Kidney (tissue), 22 donors: ENCODE measurements at places on chromosomes 13 and 19. TPM values are rescaled to one million over a fixed set of nuclear protein-coding genes. Genes with fewer than 3 reads are reported as not detected.

SERTAD3 gene
- 38.4 TPM for total RNA-seq

DNA sequence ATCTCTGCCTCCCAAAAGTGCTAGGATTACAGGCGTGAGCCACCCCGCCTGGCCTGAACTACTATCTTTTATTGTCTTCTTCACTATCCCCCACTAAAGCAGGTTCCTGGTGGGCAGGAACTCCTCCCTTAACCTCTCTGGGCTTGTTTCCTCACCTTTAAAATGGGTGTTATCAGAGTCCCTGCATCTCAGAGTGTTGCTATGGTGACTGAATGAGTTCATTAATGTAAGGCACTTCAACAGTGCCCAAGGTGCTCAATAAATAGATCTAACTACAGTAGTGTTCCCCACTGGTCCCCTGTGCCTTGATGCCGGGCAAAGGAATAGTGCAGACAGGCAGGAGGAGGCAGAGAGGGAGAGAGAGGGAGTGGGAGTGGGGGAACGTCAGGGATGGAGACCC, 20.5 kb downstream of the CCDC97 start:
- no peaks in the 10 kb centered on the region for H3K27me3 ChIP-seq
- H3K27ac ChIP-seq, result no peak overlapping the region
- peaks cover 19% of the 10 kb centered on the region for H3K4me1 ChIP-seq
- no peak for DNase-seq
- no peaks in the 10 kb centered on the region for H3K36me3 ChIP-seq

ATP13A1 gene
- 78.1 TPM for total RNA-seq

GRCh38 chr13:42396501-42396900, 124.5 kb downstream of the AKAP11 start:
- H3K27me3 ChIP-seq, result no peaks in the 10 kb centered on the region
- H3K36me3 ChIP-seq, result no peaks in the 10 kb centered on the region
- no peaks in the 10 kb centered on the region for H3K4me1 ChIP-seq
- peak; percentile 70 for DNase-seq
- no peak overlapping the region for H3K4me3 ChIP-seq
- no peak overlapping the region for H3K27ac ChIP-seq

- no peak overlapping the region for H3K27ac ChIP-seq
- H3K4me3 ChIP-seq, result no peak overlapping the region
- no peak for DNase-seq
- H3K36me3 ChIP-seq, result no peaks in the 10 kb centered on the region
- H3K27me3 ChIP-seq, result no peaks in the 10 kb centered on the region
Observed at GRCh38 chr13:51207881-51208280, 14.3 kb upstream of the FAM124A start.

GRCh38 chr13:72586518-72586917, 140.9 kb downstream of the MZT1 start:
- H3K27me3 ChIP-seq, result no peaks in the 10 kb centered on the region
- H3K36me3 ChIP-seq, result no peaks in the 10 kb centered on the region

DNA sequence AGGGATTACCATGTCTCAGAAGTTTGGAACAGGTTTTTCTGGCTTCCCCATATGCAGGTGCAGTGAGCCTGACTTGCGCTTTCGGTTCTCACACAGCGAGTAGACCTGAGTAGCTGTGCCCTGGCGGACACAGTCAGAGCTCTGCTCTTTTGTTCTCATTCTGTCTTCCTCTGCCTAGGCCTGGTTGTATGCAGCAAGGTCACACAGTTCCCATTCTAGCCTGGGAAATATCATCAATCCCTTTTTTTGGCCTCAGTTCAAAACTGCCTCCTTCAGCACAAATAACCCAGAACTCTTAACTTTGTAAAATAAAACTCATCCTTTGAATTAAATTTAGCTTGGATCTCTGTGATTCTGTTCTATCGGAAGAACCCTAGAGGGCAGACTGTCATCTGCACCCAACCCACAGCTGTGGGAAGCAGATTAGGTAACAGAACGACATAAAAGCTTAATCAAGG, 10.2 kb downstream of the OXGR1 start:
- DNase-seq, result peak; percentile 52
- H3K36me3 ChIP-seq, result no peaks in the 10 kb centered on the region
- H3K27ac ChIP-seq, result no peak overlapping the region
- no peaks in the 10 kb centered on the region for H3K4me1 ChIP-seq
- no peaks in the 10 kb centered on the region for H3K27me3 ChIP-seq

CABP5 gene
- total RNA-seq, result not detected

- H3K27ac ChIP-seq, result no peak overlapping the region
- no peaks in the 10 kb centered on the region for H3K4me1 ChIP-seq
- H3K36me3 ChIP-seq, result no peaks in the 10 kb centered on the region
- DNase-seq, result no peak
- no peak overlapping the region for H3K4me3 ChIP-seq
- no peaks in the 10 kb centered on the region for H3K27me3 ChIP-seq
Observed at GRCh38 chr13:46874006-46874405, 22.8 kb downstream of the HTR2A start.

GRCh38 chr19:53007606-53008005, 6.1 kb upstream of the ERVV-1 start:
- DNase-seq, result no peak
- no peak overlapping the region for H3K4me3 ChIP-seq
- H3K4me1 ChIP-seq, result no peaks in the 10 kb centered on the region
- no peaks in the 10 kb centered on the region for H3K27me3 ChIP-seq
- H3K36me3 ChIP-seq, result no peaks in the 10 kb centered on the region

DNA sequence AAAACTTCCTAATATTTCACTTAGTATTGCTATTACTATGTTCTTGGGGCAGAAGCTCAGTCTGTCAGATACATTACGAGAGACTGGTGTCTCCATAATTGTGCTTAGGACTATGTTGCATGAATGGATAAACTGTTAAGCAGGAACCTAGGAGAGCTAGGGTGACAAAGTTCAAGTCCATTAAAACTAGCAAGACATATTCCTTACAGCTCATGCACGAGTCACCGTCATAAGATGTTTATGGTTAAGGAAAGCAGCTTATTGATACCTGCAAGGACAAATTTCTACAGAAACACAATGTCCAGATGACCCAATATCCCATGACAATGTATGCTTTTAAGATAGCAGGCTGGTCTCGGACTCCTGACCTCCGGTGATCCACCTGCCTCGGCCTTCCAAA, 5.7 kb upstream of the ZNF813 start:
- DNase-seq, result no peak
- no peaks in the 10 kb centered on the region for H3K4me1 ChIP-seq
- H3K27me3 ChIP-seq, result no peaks in the 10 kb centered on the region
- H3K27ac ChIP-seq, result no peak overlapping the region
- no peaks in the 10 kb centered on the region for H3K36me3 ChIP-seq

DNA sequence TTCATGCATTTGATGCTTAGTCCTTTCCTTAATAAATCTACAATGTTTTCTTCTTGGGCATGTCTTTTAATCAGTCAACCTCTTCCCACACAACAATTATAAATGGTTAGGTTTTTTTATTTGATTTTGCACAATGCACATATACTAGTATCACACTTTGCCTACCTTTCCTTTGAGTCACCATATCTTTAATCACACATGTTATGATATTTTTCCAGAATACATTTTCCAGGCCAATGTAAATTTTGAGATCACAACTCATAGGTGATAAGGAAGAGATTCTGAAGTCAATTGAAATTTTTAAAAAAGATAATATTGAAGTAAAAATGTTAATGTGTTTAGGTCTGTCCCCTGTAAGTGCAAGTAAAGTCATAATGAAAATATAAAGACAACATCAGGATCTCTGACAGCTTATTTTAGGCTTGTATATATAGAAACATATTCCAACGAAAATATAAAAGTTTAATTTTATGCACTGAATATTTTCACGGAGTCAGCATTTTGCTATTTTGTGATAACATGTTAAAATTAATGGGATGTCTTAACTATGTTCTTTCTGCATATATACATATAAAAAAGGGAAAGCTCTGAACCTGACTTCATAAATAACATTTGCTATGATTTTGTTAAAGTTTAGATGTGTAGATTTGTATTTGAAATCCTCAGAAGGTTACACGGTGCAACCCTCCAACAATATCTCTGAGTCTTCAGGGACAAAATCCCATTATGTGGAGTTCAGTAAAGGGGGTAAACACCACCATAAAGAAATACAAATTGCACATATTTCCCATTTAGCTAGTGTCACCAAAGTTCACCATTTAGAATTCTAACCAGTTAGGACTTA, 351.9 kb downstream of the DACH1 start:
- H3K4me1 ChIP-seq, result no peaks in the 10 kb centered on the region
- H3K36me3 ChIP-seq, result no peaks in the 10 kb centered on the region
- H3K4me3 ChIP-seq, result no peak overlapping the region
- no peaks in the 10 kb centered on the region for H3K27me3 ChIP-seq

GRCh38 chr13:100533588-100534041, 55.0 kb downstream of the GGACT start:
- peaks cover 13% of the 10 kb centered on the region for H3K4me1 ChIP-seq
- H3K4me3 ChIP-seq, result peak overlapping the region; percentile 66
- H3K36me3 ChIP-seq, result no peaks in the 10 kb centered on the region
- no peak for DNase-seq
- no peaks in the 10 kb centered on the region for H3K27me3 ChIP-seq

DNA sequence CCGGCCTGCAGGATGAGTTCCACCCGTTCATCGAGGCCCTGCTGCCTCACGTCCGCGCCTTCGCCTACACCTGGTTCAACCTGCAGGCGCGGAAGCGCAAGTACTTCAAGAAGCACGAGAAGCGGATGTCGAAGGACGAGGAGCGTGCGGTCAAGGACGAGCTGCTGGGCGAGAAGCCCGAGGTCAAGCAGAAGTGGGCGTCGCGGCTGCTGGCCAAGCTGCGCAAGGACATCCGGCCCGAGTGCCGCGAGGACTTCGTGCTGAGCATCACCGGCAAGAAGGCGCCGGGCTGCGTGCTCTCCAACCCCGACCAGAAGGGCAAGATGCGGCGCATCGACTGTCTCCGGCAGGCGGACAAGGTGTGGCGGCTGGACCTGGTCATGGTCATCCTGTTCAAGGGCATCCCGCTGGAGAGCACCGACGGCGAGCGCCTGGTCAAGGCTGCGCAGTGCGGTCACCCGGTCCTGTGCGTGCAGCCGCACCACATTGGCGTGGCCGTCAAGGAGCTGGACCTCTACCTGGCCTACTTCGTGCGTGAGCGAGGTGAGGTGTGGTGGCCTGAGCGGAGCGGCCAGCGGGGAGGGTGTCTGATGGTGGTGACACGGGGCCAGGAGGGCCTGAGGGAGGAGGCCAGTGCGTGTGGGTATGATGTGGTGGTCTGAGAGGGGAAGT, 15.5 kb downstream of the NFIC start:
- no peaks in the 10 kb centered on the region for H3K27me3 ChIP-seq
- H3K36me3 ChIP-seq, result peaks cover 2% of the 10 kb centered on the region
- peaks cover 8% of the 10 kb centered on the region for H3K4me1 ChIP-seq
- DNase-seq, result no peak

ZNF787 gene
- total RNA-seq, result 31.9 TPM

DNA sequence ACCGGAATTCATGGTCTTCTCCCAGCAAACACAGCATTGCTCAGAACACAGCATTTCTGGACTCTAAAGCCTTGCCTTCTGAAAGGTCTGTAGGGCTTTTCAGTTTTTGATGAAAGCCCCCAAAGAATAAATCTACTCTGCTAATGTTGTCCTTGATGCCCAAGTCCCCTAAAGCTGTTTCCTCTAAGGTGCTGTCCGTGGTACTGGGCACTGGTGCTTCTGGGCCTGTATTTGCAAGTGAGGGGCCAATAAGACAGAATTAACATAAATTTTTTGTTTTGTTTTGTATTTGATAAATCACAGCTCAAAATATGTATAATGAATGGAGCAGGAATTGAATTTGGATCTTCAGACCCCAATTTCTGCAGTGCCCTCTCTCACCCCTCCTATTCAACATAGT, 12.1 kb upstream of the LGALS13 start:
- no peaks in the 10 kb centered on the region for H3K36me3 ChIP-seq
- H3K4me3 ChIP-seq, result no peak overlapping the region
- H3K4me1 ChIP-seq, result no peaks in the 10 kb centered on the region
- no peak overlapping the region for H3K27ac ChIP-seq

GRCh38 chr13:42048342-42048683, at the start of gene DGKH:
Gene DGKH, plus strand, starts transcription at chr13:42048648. Its CDS starts 126 bp downstream, at chr13:42048774.
- peaks cover 6% of the 10 kb centered on the region for H3K4me1 ChIP-seq

- DNase-seq, result no peak
- no peaks in the 10 kb centered on the region for H3K36me3 ChIP-seq
- no peaks in the 10 kb centered on the region for H3K27me3 ChIP-seq
- H3K4me1 ChIP-seq, result no peaks in the 10 kb centered on the region
- no peak overlapping the region for H3K27ac ChIP-seq
Observed at GRCh38 chr13:24073657-24074056, 86.9 kb upstream of the SPATA13 start.

CLEC17A gene
- total RNA-seq, result 0.76 TPM

DNA sequence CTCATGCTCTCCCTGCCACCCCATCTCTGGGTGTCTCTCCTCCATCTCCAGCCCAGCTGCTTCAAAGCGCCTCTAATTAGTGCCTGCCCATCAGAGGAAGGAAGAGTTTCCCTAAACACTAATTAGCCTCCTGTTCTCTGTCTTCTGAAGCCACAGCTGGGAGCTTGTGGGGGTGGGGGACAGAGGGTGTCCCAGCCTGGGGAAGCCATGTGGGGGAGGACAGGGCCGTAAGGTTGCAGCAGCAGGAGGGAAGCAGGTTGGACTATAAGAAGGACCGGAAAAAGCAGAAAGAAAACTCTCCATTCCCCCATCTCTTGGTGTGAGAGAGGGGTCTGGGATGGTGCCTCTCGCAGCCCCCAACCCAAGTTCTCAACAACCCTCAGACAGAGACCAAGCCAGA, 26.2 kb downstream of the SLC8A2 start:
- peaks cover 11% of the 10 kb centered on the region for H3K4me1 ChIP-seq
- no peak for DNase-seq
- H3K36me3 ChIP-seq, result no peaks in the 10 kb centered on the region
- no peak overlapping the region for H3K27ac ChIP-seq

DNA sequence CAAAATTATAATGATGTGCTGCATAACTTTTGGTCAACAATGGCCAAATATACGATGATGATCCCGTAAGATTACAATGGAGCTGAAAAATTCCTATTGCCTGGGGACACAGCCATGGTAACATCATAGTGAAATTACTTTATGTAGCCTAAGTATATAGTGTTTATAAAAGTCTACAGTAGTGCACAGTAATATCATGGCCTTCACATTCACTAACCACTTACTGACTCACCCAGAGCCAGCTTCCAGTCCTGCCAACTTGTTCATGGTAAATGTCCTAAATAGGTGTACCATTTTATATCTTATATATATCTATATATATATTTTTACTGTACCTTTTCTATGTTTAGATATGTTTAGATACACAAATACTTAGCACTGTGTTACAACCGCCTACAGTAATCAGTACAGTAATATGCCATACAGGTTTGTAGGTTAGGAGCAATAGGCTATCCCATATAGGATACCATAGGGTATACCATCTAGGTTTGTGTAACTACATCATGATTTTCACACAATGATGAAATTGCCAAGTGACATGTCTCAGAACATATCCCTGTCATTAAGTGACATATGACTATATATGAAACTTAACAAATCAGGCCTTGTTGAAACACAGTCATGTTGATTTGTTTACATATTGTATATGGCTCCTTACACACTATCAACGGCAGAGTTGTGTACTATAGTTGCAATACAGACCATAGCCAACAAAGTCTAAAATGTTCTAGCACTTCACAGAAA, 23.7 kb downstream of the DIS3 start:
- no peak for DNase-seq
- no peak overlapping the region for H3K27ac ChIP-seq
- H3K36me3 ChIP-seq, result peaks cover 28% of the 10 kb centered on the region
- no peaks in the 10 kb centered on the region for H3K4me1 ChIP-seq
- H3K4me3 ChIP-seq, result no peak overlapping the region

C1QTNF9B gene
- total RNA-seq, result not detected

FGF9 gene
- total RNA-seq, result 8.6 TPM
